ENCODE measurements at places on chromosomes 7 and 10.
A peak's percentile ranks its signal among the peaks of the same experiment; 100 is the strongest.

GRCh38 chr7:141737836-141738591 is at the start of gene SSBP1:
Gene SSBP1, plus strand, starts transcription at chr7:141738358. Its CDS starts 809 bp downstream, at chr7:141739167.
- peak; percentile 87 for DNase-seq

DNA sequence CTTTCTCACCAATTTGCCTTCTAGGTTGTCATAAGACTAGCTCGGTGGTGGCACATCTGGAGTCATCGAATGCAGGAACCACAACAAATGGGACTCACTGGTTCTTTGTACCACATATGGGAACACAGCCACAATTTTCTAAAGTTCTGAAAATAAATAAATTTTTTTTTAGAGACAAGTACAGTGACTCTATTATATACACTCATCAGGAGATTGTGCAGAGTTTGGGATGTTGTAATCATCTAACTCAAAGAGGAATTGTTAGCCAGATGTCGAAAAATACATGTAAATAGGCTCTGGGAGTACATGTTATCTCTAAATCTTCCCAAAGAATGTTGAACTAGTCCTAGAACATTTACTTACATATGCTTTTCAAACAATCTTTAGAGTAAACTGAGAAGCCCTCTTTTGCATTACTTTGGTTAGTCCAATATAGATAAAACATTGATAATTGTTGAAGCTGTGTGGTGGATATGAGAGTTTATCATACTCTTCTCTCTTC is 19.6 kb upstream of the SEPTIN7 start:
- DNase-seq, result no peak

DNA sequence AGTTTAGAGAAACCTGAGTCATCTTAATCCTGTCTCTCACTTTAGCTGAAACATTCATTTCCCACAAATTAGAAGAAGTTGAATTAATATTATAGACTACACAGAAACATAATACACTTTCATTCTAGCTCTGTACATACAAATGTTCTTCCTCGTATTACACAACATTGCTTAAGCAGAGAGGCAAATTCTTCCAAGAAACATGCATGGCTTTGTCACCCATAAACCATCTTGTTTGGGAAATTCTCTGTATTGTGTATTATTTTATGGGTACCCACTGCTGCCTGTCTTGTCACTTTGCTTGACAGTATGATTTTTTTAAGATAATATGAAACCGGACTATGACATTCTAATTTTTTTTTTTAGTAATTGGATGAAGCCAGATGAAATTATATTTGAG is 104.0 kb downstream of the SRI start:
- no peak for DNase-seq

GRCh38 chr7:155188821-155189581 is 108.7 kb upstream of the INSIG1 start:
- no peak for DNase-seq

All from activated T-cell treated with anti-CD3 and anti-CD28 coated beads for 48 hours (primary cell).